ENCODE measurements at places on chromosomes 7 and 10. TPM values are rescaled to one million over a fixed set of nuclear protein-coding genes. Genes with fewer than 3 reads are reported as not detected.

CARD11 gene
- total RNA-seq = 4.2 TPM

OPN4 gene
- total RNA-seq = not detected

C10orf67 gene
- 1.2 TPM for total RNA-seq

H2BK1 gene
- total RNA-seq = not detected

ETV1 gene
- total RNA-seq = 2.5 TPM

WEE2 gene
- total RNA-seq = not detected

PLEKHS1 gene
- total RNA-seq = 20.6 TPM

ZNF511 gene
- 34.1 TPM for total RNA-seq

STRA8 gene
- not detected for total RNA-seq

TMEM184A gene
- total RNA-seq = 41.3 TPM

DENND2A gene
- 4.6 TPM for total RNA-seq

SLC26A5 gene
- 0.54 TPM for total RNA-seq

DNA sequence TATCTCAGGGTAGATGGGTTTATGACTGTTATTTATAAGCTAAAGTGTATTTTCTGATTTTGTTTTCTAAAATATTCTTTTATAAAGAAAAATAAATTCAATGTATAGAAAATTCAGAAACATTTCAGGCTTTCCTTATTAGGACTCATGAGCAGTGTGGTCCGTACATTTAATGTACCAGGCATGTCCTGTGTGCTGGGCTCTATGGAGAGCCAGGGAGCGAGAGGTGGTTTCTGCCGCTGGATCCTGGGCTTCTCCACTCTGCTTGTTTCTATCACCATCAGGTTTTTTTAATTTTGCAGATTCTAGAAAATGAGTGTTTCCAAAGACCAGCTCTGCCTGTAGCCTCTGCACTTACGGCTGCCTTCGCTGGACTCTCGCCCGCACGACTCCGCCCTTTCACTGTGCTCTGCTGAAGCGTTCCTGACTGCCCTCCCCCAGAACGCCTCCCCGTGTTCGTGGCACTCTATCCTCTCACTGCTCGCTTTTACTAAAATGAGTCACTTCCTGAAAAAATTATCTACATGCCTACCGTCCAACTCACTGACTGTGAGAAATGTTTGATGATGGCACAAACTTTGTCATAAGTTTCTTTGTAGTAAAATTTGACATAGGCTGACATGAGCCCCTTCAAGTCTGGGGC lies 188.5 kb downstream of the ZMYND11 start:
- no peak for DNase-seq

GRCh38 chr10:103910442-103911012 lies 7.5 kb downstream of the STN1 start:
- DNase-seq = no peak

GRCh38 chr10:43971981-43972380 lies 323.3 kb upstream of the ZNF32 start:
- no peak for DNase-seq

- DNase-seq = no peak
These were observed 42.1 kb downstream of the GSDME start for GRCh38 chr7:24715171-24715570.

DNA sequence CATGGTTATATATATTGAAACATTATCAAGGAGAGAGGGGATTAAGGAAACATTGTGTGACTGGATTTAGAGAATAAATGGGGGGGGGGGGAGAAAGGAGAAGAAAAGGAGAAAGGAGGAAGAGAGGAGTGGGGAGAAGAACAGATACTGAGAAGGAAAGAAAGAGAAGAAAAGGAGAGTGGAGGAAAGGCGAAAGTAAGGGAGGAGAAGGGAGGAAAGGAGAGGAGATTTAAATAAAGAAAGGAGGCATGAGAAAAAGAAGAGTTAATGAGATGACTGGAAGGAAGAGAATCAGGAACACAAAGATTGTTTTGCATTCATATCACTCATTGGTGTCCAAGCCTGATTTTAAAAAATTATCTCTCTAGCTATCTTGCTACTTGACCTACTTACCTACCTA lies 16.1 kb upstream of the TSPAN12 start:
- DNase-seq = no peak

GRCh38 chr7:24723178-24723530 lies 34.1 kb downstream of the GSDME start:
- DNase-seq = no peak

DNA sequence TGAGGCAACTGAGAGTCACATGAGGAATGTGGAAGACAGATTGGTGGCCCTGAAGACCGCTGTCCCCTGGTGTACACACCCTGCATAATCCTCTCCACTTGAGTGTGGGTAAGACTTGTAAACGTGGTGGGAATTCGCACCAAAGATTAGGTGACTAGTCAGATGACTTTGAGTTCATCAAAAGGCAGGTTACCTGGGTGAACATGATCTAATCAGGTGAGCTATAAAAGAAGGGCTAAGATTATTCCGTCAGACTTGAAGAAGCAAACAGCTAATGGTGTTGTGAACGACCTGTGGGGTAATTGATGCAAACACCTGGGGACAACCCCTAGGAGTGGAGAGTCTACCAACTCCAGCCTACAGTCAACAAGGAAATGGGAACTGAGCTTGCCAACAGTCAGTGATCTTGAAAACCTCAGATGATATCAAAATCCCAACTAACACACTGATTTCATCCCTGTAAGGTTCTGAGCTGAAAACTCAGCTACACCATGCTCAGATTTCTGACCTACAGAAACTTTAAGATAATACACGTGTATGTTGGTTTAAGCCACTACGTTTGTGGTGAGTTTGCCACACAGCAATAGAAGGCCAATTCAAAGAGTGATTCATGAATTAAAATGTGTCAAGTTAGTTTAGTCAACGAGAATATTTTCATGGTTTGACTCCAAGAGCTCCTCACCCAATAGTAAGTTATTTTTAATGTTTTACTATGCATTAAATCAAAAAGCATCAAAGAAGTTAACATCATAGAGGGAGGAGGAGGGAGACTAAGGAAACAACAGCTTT lies 16.7 kb downstream of the PRTFDC1 start:
- no peak for DNase-seq

DNA sequence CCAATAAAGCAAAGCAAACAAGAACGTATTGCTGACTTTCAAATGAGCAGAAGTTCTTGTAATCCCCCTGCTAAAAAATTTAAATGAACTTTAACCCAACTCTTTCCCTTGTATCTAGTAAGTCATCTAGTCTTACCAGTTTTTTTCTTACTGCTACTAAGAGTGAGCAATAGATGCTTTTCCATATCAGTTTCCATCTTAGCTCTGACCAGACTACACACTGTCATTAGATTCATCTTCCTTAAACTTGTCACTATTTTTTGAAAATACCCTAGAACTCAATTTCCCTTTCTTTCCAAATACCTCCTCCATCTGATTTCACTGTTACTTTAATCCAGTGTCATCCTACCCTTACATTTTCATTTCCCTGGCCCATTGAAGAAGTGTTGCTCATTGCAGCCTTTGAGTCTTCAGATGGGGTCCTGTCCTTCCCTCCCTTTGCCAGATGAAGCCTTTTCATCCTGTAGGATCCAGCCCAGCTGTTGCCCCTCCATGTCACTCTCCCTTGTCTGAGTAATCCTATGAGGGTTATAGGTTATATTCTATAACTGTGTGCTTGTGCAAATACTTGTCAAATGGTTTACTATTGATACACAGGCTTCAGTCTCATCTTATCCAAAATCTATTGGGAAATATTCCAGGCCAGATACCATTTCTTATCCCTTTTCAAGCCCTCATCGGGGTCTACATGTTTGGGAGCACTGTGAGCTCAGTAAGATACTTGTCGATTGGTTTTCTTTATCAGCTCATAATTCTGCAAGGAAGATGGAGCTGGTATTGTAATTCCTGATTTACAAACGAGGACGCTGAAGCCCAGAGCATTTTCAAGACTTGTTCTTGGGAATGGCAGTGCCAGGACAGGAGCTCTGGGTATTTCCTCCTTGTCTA lies 51.5 kb upstream of the ITGB1 start:
- DNase-seq = no peak

- no peak for DNase-seq
These were observed at the start of gene CALHM3 for GRCh38 chr10:103479135-103479534. CALHM3 (minus strand) TSS chr10:103479240; CDS start chr10:103479032, 208 bp downstream.

GRCh38 chr7:83410989-83411591 lies 237.8 kb downstream of the SEMA3E start:
- no peak for DNase-seq

GRCh38 chr7:98640375-98640774 lies 23.3 kb downstream of the NPTX2 start:
- no peak for DNase-seq

DNA sequence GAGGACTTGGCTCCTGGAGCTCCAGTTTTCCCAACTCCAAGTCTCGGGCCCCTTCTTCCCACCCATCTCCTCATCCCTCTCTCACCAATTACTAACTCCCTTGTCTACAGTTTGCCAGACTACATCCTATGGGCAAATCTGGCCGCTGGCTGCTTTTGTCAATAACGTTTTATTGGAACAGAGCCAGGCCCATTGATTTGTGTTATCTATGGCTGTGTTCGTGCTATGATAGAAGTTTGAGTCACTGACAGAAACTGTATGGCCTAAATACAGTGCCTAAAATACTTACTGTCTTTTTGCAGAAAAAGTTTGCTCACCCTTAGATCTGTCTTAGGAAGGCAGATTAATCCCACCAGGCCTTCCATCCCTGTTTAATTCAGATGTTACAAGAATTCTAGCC lies 71.3 kb downstream of the PIP4K2A start:
- no peak for DNase-seq

GRCh38 chr7:104341546-104341945 lies 13.1 kb downstream of the LHFPL3 start:
- DNase-seq = no peak

- DNase-seq = no peak
These were observed 28.5 kb downstream of the CCSER2 start for GRCh38 chr10:84356928-84357327.

DNA sequence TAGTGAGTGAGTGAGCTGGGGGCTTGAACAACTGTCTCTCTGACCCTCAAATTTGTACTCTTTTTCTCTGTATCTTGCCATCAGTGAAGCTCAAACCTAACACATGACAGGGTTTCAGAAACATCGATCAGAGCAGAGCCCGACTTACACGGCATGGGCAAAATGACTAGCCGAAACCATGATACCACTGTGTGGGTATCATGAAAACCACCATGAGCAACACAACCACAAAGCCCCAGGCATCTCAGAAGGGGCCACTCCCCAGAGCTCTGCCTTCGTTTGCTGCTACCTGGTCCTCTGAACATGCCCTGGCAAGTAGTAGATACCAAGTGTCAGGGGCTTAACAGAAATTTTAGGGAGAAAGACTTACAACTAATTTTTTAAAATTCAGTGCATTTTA lies 308.5 kb downstream of the WDR11 start:
- DNase-seq = no peak

DNA sequence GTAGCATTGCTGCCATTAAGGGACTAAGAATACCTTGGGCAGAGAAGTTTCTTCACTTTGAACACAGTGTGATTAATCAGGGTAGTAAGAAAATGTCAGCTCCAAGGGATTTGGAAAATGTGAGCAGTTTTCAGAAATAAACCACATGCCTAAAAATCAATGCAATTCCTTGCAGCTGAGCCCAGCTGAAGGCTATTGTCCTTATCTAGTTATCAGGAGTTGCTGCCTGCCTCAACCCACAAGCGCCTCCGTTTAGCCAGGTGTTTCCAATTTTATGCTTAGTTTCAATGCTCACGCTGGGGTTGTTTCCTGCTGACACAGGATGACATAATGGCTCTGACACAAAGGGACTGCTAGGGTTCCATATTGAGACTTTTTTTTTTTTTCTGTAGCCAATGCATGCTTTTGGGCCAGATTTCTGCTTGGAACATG lies 132.3 kb upstream of the ANK3 start:
- no peak for DNase-seq

GRCh38 chr7:57343901-57344622 lies 105.9 kb upstream of the ZNF716 start:
- DNase-seq = no peak

DNA sequence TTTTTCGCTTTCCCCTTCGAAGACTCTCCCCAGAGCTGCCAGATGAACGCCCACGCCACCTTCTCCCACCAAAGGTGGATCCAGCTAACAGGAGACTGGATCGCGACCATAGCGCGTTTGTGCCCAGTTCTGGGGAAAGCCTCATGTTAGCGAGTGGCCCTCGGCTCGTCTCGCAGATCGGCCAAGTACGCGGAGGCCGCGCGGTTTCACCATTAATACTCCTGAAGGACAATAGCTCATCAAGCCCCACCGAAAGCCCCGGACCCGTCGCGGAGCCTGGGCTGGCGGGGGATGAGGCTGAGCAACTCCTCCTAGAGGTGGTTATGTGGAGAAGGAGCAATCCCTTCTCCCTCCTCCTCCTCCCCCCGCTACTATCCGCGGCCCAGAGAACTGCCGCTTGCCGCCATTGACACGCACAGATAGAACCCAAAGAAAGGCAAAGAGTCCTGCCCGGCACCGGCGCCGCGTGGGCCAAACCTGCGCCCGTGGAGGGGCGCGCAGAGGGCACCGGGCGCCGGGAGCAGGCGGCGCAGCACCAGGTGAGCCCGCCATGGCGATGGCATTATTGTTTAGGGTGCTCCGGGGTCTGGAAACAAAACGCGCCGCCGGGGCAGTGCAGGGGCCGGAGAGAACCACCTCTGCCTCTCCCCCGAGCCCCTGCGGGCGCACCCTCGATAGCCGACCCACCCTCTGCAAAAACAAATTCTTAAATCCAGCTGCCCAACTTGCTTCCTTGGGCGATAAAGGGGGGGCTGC lies at the start of gene MACROH2A2:
Gene MACROH2A2, plus strand, starts transcription at position 385 of the 756 bp plus-strand sequence. CDS start 22,813 bp downstream, outside the sequence.
- peak; percentile 68 for DNase-seq

DNA sequence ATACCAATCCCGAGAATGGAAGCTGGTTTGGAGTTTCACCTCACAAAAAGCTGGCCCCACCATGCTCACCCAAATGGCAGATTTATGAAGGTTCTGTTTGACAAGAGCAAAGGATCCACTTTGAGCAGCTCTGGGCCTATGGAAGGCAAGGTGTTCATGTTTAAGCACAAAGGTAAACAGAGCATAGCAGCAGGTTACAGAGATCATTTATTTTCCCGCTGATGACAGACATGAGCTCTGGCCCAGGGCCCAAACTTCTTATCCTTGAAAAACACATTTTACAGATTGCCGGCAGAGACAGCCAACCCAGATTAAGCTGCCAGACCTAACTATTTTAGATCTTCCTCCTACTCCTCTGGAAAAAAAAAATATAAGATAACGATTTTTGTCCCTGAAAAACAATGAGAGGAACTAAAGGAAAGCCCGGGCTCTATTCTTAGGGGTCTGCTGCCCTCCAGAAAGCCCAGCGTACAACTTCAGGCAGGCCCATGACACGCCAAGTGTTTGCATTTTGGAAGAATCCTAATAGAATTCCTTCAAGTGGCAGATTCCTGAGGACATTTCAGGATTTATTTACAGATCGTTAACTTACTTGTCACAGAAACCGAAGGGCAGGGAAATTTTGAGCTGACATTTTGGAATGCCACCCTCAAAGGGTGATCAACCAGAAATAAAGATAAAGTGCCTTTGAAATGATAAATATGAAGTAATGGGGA lies 40.0 kb downstream of the SYPL1 start:
- no peak for DNase-seq

DNA sequence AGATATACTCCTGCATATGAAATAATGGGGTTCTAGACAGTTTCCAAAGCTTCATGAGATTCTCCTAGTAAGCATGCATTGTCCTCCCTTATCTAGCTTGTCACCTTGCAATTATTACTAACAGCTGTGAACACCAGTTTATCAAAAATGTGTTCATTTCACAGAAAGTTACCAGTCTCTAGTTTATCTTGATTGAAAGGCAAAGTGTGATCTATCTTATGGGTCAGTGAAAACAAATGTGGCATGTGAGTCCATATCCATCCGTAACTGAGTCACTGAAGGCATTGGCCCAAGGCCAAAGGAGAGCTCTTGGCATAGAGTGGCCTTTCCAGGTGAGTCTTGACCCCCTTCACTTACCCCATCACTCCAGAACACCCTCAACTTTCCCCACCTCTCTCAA lies 53.2 kb downstream of the GSAP start:
- no peak for DNase-seq

All from Peyer's patch (tissue), 4 donors.